ENCODE measurements at places on chromosomes 13 and 19.

DNA sequence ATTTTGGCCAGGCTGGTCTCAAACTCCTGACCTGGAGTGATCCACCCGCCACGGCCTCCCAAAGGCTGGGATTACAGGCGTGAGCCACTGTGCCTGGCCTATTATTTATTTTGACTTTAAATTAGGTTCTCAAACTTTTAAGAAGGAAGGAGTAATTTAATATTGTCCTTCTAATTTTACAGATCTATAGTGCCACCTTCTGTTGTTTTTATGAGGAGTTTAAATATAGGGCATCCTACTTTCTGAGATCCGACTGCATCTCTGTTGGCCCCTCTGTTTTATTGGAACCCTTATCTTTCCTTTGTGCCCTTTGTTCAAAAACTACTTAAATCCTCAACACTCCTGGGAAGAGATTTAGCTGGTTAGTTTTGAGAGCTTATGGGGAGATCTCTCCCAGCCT is 25.4 kb upstream of the ZMYM5 start:
- DNase-seq: no peak

GRCh38 chr19:37078717-37079032 is 442 bp downstream of the ZNF420 start:
- no peak for DNase-seq

DNA sequence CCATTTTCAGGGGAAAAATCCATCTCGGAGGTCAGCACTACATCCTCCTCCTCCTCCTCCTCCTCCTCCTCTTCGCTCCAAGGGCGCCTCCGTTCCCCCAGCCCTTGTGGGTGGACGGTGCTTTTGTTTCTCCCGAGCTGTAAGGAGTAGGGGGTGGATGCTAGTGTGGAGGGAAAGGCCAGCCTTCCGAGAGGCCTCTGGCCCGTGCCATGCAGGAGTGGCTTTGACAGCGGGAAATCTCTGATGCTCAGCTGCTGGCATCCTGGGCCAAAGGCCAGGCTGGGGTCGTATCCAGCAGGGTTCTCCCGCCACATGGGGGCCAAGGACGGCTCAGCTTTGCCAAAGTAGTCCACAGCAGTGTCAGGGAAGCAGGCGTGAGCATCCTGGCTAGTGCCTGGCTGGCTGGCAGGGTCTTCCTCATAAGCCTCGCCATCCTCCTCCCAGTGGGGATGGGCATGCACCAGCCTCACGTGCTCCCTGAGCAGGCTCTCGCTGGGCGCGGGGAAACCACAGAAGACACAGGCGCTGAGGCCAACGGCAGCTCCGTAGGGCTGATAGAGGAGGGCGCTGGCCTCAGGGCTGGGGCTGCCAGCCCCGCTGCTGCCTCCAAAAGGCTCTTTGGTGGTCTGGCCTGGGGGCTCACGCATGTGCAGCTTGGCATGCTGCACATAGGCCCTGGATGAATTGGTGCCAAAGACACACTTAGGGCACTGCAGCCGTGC is 10.5 kb downstream of the WIZ start:
- no peak for DNase-seq

- DNase-seq: no peak
These were observed 342.4 kb downstream of the KCNRG start for GRCh38 chr13:50357586-50358118.

GRCh38 chr13:78325585-78325984 is 277.8 kb downstream of the POU4F1 start:
- no peak for DNase-seq

- no peak for DNase-seq
These were observed 18.9 kb downstream of the CCDC97 start for GRCh38 chr19:41328842-41329225.

DNA sequence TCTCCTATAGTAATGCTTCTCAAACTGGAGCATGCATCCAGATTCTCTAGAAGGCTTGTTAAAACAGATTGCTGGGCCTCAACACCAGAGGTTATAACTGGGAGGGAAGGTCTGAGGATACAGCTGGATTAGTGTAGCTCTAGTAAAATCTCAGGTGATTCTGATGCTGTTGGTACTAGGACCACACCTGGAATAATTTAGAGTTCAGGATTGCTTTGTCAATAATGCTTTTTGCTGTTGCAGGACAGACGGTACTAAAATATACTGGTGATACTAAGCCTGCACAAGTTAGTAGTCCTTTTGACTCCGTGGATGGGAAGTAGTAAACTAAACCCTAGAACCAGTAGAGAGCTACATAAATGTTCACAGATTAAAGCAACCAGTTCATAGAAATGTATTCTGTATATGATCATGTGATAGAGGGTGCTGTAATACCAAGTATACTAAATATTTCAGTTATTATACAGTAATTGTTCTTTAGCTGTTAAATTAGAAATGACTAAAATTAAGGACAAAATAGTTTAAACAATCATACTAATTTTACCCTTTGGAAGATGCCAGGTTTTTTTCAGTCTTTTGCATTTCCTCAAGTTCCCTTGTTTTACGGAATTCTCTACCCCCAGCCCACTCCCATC is 258.2 kb upstream of the STARD13 start:
- no peak for DNase-seq

DNA sequence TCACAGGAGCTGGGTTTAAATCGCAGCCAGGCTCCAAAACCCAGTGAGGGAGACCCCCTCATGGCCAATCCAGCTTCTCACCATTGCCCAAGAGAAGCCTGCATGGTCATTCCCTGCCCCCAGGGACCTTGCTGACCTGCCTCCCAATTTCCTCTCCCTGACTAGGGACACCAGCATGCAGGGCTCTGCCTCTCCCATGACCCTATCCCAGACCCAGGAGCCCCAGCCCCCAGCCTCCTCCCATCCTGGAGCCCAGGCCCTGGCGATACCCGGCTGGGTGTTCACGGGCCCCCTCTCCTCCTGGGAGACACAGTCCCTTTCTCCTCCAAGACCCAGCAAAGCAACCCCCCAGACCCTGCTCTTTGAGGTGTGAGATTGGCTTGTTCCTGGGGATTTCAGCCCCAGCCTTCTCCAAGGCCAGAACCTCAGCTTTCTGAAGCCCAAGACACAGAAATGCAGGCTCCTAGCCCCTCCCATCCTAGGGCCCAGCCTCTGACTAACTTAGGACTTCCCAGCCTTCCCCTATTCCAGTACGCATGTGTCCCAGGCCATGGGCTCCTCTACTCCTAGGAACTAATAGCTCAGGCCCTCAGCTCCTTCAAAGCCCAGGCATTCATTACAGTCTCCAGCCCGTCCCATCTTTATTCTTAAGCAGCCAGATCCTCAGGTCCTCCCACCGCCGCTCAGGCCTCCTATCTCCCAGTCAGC is 1.1 kb downstream of the GYS1 start:
- DNase-seq: no peak

DNA sequence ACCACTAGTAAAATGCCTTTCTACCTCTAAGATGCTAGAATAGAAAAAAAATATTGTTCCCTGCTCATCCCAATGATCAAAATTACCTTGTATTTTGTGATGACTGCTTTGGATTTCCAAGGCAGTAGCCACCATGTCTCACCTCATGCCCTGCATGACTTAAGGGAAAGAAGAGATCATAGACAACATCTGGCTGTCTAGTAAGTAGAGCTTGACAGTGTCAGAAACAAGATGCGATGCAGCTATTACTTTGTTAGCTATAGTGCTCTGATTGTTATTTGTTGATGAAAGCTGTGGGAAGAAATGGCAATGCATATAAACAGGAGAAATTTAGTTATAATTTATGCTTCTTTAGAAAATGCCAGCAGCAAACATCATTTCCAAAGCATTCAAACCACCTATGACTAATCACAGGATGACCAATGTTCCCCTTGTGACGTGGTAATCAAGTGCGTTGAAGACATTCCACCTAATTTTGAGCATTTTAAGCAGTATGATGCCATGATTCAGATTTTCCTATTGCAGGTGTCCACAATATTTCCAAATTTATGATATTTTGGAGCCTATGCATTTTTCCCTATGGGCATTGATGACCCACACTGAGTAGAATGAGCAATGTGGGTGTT is 308.3 kb downstream of the KCNRG start:
- no peak for DNase-seq

DNA sequence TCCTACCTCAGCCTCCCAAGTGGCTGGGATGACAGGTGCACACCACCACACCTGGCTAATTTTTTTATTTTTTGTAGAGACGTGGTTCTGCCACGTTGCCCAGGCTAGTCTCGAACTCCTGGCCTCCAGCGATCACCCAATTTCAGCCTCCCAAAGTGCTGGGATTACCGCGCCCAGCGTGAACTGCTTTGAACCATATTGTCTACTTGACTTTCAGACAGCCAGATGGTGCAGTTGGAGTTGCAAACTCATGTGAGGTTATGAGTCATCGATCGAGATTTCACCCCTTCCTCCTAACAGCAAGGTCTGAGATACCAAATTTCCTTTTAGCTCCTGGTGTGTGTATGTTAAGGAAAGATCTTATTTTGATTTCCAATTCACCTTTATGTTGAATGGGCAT is 2.7 kb downstream of the SLC27A1 start:
- DNase-seq: no peak

DNA sequence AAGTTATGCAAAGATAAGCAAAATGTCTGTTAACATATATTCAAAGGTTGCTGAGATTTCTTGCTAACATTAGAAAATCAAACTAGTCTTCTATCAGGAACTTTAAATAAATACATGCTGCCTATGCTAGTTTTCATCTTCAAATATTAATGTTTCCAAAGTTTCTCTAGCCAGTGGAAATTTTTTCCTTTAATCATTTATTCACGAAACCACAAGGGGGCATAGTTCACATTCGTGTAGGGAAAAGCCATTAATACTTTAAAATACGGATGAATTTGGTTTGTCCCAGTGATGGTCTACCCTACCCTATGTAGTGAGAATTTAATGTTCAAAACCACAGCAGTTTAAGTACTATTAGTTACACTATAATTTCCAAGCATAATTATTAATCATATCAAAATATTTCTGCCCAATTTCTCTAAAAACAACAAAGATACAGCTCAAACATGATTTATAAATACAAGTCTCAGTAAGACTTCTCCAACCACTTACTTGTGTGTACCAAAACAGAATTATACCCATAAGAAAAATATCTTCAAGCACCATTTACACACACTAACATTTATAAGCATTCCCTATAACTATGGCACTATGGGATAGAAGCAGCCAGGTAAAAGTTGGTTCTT is 16.2 kb downstream of the NUFIP1 start:
- no peak for DNase-seq

DNA sequence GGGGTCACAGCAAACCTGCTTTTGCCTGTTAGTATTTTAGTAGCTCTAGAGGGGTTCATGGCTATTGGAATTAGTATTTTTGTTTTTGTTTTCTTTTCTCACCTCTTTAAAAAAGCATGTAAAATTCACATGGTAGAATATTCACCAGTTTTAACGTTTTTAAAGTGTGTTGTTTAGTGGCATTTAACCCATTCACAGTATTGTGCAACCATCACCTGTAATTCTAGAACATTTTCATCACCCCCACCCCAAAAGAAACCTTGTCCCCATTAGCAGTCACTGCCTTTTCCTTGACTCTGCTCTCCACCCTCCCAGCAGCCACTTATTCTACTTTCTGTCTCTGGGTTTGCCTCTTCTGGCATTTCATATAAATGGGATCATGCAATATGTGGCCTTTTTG is 39.8 kb downstream of the GATAD2A start:
- no peak for DNase-seq

DNA sequence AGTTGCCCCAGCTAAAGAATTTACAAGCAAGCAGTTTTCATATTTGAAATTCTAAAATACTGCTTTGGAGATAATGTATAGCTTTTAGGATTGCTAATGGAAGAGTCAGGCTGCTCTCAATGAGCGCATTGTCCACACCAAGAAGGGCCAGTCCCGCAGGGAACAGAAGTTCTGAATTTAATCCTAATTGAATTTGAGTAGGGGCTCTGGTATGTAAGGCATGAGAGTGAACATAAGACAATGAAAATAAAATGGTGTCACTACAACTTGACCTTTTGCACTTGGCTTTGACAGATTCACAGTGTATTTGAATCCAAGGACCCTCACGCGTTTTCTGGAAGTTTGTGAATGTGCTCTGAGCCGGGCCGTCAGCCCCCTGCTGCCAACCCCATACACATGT is 32.6 kb downstream of the RAB20 start:
- no peak for DNase-seq

DNA sequence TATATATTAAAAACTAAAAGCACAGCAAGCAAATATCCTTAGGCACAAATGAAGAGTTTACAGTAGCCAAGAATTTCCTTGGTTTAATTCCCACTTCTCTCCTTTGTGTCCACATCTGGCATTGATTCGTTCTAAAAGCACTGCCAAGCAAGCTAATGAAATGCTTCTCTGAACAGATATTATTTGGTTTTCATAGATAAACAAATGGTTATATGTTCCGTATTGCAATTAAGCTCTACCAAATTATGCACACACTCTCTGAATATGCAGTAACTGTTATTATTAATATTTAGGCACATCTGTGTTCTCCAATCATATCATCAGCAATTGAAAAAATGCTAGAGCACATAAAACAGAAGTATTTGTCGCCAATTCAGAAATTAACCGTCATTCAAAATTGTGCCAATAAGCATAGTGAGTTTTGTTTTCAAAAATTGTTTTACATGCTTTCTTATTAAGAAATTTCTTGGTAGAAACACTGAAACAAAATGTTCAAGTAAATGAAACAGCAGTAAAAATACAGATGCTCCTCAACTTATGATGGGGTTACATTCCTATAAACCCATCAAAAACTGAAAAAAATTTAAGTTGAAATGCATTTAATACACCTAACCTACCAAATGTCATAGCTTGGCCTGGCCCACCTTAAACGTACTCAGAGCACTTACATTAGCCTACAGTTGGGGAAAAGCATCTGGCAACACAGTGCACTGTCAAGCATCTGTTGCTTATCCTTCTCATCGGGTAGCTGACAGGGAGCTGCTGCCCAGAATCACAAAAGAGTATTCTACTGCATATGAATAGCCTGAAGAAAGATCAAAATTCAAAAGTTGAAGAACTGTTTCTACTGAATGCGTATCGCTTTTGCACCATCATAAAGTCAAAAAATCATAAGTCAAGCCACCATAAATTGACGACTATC is 2134.7 kb downstream of the PCDH9 start:
- no peak for DNase-seq

- DNase-seq: no peak
These were observed 27.0 kb upstream of the MIER2 start for GRCh38 chr19:371501-372168.

DNA sequence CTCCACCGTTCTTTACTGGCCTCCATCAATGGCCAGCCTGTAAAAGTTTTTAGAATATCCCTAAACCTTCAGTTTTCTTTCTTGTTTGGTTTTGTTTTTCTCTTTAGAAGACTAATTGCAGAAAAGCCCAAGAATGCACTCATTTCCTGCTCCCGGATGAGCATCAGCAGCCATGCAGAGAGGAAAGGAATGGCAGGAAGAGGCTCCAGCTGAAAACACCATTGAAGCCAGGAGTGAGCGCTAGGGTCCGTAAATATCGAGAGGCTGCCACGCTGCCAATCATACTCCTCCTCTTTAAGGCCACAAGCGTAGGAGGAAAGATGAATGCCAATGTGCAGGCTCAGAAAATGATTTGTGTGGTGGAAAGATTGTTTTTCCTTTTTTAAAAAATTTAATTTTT is 57.4 kb upstream of the UBE2L5 start:
- DNase-seq: no peak

GRCh38 chr19:50658441-50659317 is 9.4 kb downstream of the C19orf81 start:
- peak; percentile 35 for DNase-seq
